ENCODE measurements at places on chromosomes 1 and 21.

DNA sequence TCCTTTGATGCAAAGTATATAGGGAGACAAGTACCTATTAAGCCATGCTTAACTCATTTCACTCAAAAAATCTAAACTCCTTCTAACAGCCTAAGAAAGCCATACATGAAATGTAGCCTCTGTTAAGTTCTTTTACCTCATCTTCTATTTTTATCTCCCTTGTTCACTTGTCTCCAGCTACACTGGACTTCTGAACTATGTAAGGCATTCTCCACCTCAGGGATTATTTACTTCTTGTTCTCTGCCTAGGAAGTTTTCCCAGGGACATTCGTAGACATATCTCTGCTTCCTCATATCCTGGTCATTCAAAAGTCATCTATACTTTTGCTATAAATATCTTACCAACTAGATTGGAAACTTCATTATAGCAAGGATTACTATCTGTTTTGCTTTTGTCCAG is 96.9 kb downstream of the COP1 start:
- peak; percentile 17 for DNase-seq

- no peak for DNase-seq
Observed at GRCh38 chr1:58964428-58964827, 180.6 kb upstream of the JUN start.

DNA sequence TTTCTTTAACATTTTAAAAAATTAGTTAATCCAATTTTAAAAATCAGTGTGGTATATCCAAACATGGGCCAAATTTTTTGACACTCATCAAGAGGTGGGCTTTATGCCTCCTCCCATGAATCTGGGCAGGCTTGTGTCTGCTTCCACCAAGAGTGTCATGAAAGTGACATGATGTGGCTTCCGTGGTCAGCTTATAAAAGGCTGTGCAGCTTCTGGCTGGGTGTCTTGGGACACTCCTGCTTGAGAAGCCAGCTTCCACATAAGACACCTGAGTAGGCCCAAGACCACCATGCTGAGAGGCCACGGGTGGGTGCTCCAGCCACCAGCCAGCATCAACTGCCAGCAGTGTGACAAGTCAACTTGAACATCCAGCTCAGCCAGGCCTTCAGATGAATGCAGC is 74.3 kb upstream of the RUNX3 start:
- no peak for DNase-seq

GRCh38 chr21:25822981-25823380 is 88.2 kb downstream of the GABPA start:
- no peak for DNase-seq

DNA sequence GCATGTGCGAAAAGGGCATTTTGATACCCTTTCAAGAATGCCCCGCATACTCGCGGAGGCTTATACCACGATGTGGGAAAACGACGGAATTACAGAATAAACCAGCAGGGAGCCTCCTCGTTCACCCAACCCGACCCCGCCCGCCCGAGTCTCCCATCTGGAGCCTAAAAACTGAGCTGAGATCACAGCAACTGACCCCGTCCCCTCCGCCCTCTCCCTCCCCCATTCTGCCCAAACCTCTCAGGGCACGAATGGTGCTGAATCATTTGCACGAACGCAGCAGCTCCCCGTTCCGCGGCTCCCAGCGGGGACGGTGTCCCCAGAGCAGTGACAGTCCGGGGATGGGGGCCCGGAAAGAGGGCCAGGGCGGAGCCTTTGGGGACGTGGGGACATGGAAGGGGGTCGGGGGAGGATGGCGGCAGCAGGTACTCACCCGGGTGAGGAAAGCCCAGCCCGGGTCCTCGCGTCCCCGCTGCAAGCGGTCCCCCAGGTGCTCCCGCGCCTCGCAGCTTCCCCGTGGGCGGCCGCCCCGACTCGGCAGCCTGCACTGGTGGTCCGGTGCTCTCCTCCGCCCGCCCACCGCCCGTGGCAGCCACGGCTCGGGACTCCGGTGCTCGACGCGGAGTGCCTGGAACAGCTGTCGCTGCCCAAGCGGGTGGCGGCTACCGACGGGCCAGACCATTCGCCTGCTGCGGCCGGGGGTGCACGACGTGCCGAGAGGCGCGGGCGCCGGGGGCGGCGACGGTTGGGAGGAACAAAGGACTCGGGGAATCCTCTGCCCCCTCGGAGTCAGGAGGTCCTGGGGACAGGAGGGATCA is at the start of gene TTLL7:
Gene TTLL7, minus strand, starts transcription at position 635 of the 818 bp plus-strand sequence. CDS start 46,921 bp downstream, outside the sequence.
- DNase-seq = peak; percentile 47

GRCh38 chr21:45087022-45087823 is 12.8 kb downstream of the ADARB1 start:
- no peak for DNase-seq

GRCh38 chr1:246121533-246121932 is 385.5 kb downstream of the SMYD3 start:
- DNase-seq = peak; percentile 40

GRCh38 chr1:204882479-204882878 is 11.8 kb downstream of the NFASC start:
- no peak for DNase-seq

- DNase-seq = no peak
Observed at GRCh38 chr1:214002472-214002871, 14.7 kb downstream of the PROX1 start.

DNA sequence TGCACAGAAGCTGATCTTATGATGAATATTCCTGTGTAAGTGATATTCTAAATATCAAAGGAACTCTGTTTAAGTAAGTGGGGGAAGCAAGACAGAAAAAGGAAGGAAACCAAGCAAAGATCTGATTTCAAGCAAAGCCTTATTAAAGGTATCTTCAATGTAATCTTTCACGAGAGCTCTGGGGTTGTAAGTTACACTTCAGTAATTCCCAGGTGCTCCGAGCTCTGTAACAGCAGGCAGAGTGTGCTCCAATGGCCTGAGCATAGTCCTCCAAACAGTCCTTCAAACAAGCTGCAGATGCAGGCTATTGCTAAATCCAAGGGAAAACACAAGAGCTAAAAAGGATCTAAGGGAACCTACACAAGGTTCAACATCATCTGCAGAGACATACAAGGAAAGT is 949.7 kb upstream of the TMPRSS15 start:
- DNase-seq = no peak

- DNase-seq = peak; percentile 36
Observed at GRCh38 chr1:94093996-94094395, 27.0 kb downstream of the ABCA4 start.

DNA sequence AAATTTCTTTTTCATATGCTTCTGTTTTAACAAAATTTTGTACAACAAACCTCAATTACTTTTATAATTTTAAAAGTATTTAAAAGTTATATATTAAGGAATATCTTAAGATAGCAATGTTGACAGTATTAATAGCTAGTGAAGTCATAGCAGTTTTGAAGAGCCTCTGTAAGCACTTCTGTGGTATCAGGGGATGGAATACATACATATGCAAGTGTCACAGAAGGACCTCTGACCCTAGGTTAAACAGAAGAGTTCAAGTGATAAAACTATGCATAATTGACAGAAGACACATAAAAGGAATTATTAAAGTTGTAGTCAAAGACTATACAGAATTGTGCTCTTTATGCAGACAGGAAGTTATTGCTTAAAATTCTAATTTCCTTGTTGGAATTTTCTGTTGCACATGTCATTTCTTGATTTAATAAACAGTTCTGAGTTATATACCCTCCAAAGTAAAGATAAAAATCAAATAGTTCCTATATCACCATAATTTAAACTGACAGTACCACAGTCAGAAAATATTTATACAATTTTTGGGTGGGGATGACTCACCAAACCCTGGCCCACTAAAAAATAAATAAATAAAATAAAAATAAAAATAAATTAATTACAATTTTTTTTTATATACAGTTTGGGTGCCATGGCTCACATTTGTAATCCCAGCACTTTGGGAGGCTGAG is 27.1 kb downstream of the IPP start:
- peak; percentile 25 for DNase-seq

- no peak for DNase-seq
Observed at GRCh38 chr1:9510130-9510529, 29.1 kb upstream of the SLC25A33 start.

DNA sequence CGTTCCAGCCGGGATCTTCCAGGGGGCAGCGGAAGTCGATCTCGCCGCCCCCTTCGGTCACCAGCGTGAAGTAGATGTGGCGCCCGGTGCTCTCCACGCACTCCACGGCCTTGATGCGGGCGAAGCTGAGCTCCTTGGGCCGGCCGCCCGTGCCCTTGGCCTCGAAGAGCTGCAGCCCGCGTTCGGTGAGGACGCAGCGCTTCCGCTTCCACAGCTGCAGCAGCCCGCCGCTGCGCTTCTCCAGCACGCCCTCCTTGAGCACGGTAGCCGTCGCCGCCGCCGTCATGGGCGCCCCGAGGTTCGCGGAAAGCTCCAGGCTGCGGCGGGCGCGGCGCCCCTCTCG is 516 bp downstream of the PHLDA3 start:
- peak; percentile 34 for DNase-seq

DNA sequence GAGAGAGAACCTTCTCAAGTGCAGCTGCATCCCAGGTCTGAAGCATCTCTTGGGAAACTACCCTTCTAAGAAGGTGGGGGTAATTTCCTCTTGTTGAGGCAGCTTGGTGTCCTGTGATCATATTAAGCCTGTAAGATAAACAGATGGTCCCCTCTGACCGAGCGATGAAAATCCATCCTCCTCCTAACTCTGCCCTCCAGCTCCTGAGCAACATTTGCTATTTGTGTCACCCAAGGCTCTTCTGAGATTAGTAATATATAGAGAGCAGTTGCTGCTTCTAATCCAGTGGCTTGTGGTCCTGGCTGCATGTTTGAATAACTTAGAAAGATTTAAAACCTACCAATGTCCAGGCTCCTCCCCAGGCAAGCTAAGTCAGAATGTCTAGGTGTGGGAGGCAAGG is 123.7 kb downstream of the DISC1 start:
- DNase-seq = no peak

DNA sequence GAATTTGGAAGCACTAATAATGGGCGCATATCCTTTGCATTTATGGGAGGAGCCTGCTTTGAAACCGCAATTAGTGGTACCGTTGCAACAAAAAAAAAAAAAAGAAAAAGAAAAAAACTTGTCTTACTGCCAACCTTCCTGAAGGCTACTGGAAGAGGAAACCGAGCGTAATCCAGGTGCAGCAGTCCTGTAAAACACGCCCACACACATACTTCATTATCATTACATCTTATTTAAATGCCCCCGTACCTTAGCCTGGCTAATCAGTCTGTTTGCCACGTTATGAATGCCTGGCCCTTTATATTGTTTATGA is 686 bp upstream of the ZNF281 start:
- no peak for DNase-seq

DNA sequence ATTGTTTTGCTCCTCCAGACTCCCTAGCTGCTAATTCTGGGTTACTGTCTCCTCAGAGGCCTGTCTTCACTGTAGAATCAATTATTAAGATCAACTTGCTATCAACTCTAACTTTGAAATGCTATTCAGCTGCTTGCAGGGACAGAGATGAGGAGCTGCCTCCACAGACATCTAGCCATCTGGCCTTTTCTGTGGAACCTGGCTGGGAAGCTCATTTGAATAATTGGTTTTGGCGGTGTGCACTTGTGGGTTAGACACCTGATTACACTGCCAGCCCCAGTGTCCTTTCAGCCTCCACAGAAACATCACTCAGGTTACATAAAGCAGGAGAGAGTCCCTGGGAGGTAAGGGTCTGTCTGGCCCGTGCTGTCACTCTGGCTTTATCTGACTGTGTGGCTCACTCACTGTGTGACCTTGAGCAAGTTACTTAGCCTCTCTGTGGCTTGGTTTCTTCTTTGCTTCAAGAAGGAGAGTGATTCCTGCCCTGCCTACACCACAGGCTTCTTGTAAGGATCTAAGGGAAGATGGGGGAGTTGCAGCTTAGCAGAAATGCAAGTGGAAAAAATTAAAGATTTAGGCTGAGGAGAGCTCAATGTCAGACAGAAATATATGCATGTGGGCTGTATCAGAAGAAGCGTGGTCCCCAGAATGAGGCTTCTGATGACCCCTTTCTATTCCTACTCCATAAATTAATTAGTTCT is 131.6 kb downstream of the BEND5 start:
- no peak for DNase-seq

GRCh38 chr1:1591452-1591851 is 8.5 kb downstream of the FNDC10 start:
- peak; percentile 31 for DNase-seq

GRCh38 chr1:191913260-191913977 is 244.8 kb upstream of the RGS18 start:
- DNase-seq = no peak

Data from EL (cell line).